ENCODE measurements at places on chromosomes 7 and 10.

GRCh38 chr10:100838986-100839385 lies 73.8 kb upstream of the SLF2 start:
- no peak for DNase-seq

GRCh38 chr10:71771821-71772617 lies 1.3 kb downstream of the VSIR start:
- DNase-seq, result no peak

DNA sequence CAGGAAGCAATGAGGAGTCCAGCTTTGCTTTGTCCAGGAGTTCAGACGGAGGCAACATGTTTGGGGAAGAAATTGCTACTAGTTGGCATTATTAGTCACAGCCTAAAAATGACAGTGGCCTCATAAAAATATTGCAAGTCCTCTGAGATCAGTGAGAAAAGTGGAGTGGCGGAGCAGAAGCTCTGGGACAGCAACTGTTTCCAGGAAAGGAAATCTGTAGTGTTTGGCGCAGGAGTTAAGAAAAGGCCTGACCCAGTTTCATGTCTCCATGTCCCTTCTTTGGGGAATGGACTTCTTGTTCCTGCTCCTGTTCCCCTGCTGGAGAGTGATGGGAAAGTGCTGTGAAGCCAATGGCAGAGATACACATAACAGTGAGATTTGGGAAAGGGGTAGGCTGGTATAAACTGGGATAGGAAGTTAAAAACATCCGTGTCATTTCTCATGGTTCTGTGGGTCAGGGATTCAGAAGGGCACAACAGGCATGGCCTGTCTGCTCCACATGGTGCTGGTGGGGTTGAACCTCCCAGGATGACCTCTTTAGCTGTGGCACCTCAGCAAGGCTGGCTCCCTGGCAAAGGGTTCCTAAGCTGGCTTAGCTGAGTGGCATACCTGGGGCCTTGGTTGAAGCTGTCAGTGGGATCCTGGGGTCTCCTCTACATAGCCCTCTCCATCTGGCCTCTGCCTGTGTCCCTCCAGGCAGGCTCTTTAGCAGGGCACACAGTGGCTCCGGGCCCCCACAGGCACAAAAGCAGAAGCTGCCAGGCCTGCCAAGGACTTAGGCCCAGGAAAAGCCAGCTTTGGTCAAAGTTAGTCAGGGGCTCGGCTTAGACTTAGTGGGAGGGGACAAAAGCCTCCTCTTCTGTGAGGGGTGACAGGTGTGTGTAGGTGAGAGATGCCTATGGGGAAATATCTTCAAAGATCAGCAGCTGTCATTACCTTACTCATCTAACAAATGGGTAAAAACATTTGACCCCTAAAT lies 77.7 kb downstream of the WDFY4 start:
- DNase-seq, result no peak

GRCh38 chr7:46745707-46746090 lies 824.6 kb upstream of the IGFBP3 start:
- DNase-seq, result no peak

DNA sequence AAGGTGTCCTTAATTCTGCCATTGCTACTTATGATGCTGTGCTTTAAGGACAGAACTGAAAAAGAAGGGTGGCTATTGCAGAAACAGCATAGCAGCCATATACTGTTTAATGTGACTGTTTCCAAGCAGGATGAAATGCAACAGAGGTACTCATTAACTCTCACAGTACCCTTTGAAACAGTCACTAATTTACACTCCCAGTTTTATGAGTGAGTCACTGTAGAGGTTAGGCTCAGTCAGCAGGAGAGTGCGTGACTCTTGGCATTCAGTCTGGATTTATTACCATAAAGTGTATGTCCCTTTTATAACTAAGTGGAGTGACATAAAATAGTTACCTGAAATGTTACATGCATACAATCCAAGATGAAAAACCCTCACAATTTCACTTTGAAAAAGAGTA lies 27.7 kb downstream of the ALDH18A1 start:
- no peak for DNase-seq

- peak; percentile 64 for DNase-seq
Observed at GRCh38 chr10:122112625-122113160, 123.7 kb downstream of the TACC2 start.

DNA sequence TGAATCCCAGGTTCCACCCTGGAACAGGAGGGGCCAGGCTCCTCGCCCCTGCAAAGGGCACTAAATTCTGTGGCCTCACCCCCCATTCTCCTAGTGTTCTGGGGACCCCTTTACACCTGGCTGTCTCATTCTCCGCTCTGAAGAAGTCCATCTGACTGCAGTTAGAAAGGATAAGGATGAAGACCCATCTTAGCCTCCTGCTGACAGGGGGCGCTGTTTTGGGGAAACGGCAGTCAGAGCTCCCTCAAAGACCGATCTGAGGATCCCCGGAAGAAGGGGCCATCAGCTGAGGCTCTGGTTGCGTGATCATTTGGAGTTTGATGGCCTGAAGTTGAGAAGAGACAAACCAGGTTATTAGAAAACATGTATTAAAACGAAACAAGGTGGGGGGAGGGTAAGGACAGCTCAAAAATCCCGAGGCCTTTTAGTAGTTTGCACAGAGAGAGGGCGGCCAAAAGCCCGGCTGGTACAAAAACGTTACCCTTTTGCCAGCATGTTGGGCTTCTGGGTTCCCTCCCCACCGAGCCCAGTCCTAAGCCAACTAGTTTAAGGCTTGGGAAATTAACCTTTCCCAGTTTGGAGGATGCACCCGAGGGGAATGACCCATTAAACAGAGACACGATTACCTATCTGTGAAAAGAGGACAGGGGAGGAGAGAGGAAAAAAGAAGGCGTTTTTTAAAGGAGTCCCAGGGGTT lies 102.8 kb downstream of the CHN2 start:
- DNase-seq, result no peak

GRCh38 chr7:152459724-152460251 lies 24.0 kb upstream of the KMT2C start:
- DNase-seq, result no peak

GRCh38 chr7:36045830-36046341 lies 107.2 kb upstream of the EEPD1 start:
- no peak for DNase-seq

DNA sequence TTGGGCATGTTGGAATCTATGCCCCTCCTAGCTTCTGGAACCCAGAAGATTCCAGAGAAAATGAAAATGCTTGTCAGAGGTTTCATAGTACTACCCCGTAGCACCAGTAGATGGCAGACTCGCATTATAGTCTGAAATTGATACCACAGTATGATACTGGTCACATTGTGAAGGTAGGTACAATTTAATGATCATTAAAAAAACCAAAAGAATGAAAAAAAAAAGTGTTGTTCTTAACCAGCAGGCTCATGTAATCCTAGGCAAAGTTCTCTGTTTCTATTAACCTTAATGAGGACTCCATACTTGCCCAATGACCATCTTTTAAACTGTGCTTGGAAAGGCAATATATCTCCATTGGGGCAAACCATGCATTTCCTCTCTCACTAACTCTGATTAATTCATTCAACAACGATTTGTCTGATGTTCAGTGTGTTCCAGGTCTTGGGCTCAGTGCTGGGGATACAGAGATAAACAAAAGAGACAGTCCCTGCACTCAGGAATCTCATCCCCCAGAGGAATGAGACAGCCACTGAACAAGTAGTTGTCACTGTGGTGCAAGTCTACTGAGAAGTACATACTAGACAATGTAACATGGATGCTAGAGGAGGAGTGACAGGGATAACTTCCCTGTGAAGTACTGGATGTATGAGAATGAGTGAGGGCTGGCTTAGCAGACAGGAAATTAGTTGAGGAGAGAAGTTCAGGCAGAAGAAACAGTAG lies 223.5 kb upstream of the PHYHIPL start:
- DNase-seq, result peak; percentile 22

DNA sequence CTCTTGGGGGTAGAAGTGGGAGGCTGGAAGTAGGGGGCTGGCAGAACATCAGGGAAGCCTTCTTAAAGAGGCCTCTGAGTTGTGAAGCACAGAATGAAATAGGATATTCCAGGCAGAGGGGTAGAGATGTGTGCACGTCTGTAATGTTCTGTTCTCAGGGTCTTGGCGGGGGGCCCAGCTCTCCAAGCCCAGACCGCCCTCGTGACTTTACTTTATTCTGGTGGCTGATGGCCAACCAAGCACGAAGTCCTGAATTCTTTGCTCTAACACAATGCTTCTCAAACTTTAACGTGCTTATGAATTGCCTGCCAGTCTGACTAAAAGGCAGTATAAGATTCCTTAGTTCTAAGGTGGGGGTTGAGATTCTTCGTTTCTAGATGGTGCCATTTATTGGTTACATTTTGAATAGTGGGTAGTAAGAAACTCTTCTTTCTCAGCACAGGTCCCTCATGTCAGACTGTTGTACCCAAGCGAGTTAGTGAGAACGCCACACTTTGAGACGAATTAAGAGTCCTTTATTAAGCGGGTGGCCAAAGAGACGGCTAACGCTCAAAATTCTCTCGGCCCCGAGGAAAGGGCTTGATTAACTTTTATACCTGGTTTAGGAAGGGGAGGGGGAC lies 8.2 kb downstream of the PRXL2A start:
- DNase-seq, result peak; percentile 1

DNA sequence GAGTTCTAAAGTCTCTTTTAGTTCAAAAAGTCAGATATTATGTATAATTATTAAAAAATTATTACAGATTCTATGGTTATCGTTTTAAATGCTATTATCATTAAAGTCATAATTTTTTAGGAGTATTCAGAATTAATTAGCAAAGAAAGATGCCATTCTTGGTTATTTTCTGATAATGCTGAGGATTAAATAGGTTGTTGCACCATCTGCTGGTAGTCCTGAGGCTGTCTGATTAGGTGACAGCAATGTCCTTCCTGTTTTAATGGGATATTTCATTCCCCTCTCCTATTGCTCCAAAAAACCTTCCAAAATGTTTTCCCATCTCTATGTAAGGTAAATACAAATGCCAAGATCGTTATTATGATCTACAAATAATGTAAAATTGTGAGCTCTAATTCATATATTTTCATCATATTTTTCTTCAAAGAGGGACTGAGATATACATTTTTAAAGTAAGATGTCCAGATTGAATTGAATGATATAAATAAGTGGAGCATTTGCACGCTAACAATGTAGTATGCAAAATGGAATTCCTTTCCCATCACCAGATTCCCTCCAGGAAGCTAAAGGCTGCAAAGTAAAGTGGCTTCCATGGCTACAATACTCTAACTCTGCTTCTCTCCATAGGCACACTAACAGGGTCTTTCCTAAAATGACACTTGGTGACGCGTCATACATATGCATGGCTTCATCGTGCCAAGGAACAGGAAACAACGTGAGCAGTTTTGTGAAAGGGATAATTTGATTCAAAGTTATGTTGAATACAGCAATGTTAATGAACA lies 58.8 kb upstream of the AKR1E2 start:
- no peak for DNase-seq

DNA sequence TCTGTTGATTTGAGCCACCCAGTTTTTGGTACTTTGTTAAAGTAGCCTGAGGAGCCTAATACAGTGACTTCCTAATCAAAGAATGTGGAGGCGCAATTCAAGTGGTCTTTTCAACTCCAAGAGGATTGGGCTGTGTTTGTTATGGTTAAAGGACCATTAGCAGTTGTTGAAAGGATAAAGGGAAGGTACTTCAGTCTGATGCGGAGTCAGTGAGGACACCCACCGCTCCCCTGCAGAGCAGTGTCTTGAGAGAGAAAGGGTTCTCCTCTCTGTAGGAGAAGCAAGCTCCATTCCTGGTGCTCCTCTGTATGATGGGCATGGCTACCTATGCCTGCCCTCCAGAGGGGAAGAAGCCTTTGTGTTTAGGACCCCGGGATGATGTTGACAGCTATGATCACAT lies 590.6 kb upstream of the C7orf33 start:
- DNase-seq, result no peak

DNA sequence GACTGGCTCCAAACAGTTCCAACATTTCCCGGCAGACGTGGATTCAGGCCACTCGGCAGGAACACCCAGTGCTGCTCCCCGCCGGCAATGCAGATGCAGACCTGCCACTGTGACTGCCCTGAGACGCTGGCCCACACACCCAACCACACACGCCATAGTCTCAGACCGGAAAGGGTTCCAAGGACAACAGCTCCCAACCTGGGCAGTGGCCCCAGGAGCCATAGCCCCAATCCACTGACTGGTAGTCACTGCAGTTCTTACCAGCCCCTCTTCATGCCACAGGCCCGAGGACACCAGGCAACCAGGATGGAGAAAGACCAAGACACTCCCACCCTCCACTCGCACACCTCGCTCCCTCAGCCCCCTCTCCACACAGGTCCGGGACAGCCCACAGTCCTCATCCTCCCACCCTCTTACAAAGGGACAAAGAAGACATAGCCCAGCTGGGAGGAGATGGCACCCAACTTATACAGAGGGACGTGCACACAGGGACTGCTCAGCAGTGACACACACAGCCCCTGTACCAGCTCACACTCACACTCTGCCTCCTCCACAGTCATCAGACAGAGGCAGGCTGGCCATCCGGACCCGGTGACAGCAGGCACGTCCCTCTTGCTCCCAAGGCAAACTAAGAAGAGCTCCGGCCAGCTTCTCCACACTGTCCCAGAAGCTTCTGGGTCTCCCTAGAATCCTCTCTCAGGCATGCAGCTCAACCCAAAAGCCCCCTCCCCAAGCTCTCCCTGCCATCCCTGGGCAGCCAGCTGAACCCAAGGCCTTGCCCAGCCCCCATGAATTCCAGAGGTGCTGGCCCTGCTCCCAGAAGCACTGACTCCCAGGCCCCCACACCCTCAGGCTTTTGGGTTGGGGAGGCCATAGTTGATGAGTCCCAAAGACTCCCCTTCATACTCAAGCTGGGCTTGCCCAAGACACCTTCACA lies 24.8 kb downstream of the KCNH2 start:
- DNase-seq, result no peak

DNA sequence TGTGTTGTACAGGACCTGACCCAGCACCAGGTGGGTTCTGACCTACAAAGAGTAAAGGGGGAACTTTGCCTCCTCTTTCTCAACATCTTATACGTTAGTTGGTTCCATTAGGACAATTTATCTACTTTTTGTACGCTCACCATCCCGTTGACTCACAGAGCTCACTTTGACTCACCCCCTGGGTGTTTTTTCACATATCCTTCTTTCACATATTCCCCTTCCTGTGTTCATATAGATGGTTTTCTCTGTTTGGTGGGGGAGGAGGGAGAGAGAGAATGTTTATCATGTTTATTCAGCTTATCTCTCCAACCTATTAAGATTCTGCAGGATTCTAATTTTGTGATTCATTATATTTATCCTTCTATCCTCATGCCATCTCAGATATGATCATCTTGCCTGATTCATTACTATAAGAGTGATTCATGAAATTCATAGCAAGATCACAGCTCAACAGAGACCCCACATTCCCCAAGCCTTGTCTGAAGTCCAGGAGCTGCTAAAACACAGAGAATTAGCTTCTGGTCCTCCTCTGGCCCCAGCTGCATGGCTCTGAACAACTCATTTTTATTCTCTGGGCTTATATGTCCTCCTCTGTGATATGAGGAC lies 37.2 kb downstream of the PRSS2 start:
- no peak for DNase-seq

- peak; percentile 28 for DNase-seq
Observed at GRCh38 chr7:7761974-7762779, 43.8 kb upstream of the RPA3 start.

Data from COLO829 (cell line).